ENCODE measurements at places on chromosomes 16 and 17.
A peak's percentile ranks its signal among the peaks of the same experiment; 100 is the strongest.

GRCh38 chr17:11144358-11145233, 96.4 kb upstream of the SHISA6 start:
- no peak for DNase-seq

- DNase-seq: peak; percentile 37
Observed at GRCh38 chr17:17964710-17965109, 7.5 kb downstream of the TOM1L2 start.

- DNase-seq: no peak
Observed at GRCh38 chr17:34071886-34072420, 183.1 kb upstream of the CCL2 start.

DNA sequence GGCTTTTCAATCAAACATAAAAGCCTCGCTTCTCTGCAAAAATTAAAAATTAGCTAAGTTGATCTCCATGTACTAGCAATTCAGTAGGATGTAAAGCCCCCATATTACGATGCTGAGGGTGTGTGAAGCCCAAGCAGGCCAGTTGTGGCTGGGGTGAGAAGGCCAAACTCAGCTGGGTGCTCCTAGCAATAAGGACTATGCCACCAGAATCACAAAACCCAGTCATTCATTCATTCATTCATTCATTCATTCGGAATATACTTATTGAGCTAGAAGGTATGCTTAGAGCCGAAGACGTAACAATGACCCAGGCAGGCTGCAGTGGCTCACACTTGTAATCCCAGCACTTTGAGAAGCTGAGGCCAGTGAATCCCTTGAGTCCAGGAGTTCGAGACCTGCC, 3.9 kb upstream of the CRYBA1 start:
- no peak for DNase-seq

GRCh38 chr16:72936408-72936807, 111.5 kb downstream of the ZFHX3 start:
- no peak for DNase-seq

DNA sequence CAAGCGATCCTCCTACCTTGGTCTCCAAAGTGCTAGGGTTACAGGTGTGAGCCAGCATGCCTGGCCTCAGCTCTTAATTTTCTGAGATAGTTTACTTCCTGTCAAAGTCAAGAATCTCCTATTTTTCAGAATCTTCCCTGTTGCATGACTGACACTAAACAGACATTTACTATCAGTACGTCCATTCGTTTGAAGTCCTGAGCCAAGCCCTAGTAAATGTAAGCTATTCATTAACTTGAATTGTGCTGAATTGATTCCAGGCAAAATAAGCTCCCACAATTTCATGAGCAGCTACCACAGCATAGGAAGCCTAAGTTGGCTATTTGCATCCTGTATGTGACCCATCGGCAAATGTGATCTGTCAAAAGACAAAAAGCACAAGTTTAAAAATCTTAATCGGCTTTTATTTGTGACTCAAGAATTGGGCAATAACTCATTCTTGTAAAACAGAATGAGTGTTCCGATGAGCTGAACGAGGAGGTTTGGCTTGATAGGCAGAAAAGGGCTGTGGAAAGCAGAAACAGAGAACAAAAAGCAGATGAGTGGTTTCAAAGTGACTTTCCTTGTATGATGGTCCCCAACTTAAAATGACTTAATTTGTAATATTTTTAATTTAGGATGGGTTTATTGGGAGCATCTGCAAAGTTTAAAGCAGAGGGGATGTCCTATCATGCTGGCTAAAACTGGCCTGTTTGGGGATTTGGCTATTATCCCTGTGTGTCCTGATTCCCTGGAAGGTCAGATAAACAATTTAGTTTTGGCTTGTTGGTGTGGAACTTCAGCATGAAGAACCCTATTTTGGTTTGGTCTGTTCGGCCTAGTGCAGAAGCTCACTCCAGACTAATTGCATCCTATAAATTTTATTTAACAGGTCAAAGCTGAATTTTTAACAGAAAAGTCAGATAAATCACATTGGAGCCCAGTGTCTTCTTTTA, 14.2 kb downstream of the RNF112 start:
- DNase-seq: no peak

DNA sequence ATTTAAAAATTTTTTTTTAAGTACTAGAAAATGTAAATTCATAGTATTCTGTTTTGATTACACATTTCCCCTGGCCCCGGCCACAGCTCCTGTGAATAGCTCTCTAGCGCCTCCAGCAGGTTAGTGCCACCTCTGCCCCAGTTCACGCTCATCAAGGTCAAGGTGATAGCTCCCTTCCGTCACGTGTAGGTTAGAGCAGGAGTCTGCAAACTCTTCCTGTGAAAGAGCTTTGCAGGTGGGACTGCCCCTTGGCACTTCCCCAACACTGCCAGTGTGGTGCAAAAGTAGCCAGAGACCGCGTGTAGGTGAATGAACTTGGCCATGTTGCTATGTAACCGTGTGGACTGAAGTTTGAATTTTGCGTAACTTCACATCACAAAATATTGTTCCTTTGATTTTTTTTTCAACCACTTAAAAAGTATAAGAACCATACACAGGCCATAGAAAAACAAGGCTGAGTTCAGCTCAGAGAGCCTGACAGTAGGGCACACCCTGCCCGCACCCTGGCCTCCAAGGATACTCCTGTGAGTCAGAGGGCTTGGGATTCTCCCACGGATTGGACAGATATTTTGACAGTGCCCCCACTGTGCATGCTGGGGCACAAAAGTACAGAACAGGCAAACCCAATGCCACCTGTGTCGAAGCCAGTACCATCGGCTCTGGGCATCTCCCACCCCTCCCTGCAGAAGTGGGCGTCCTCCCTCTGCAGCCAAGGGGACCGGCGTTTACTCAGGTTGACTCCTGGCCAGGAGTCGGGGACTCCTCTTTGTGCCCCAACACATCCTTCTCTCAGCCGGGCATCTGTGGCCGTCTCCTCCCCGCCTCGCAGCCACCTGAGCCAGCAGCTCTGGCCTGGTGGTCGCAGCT, 92.0 kb upstream of the CHMP6 start:
- DNase-seq: no peak

- peak; percentile 59 for DNase-seq
Observed at GRCh38 chr16:87047221-87048037, 269.8 kb downstream of the C16orf95 start.

- no peak for DNase-seq
Observed at GRCh38 chr16:13014476-13014875, 113.1 kb downstream of the SHISA9 start.

DNA sequence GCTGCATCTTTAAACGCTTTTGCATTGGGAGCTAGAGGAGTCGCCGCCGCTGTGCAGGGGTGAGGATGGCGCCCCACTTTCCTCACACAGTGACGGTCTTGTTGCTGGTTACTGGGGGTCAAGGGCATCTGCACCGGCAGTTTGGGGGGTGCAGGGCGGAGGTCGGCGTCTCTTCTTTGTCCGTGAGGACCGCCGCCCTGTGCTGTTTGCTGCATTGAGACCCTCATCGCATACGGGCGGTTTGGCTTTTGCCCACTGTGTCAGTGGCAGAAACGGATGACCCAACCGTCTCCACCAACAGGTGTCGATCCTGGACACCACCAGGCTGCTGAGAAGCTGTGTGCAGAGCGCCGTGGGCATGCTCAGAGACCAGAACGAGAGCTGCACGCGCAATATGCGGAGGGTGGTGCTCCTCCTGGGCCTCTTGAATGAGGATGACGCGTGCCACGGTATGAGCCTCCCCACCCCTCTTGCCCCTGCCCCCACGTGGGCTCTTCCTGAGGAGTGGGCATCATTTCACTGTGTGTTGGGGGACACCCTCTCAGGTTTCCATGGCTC, 61.2 kb upstream of the ENDOV start:
- DNase-seq: no peak

- no peak for DNase-seq
Observed at GRCh38 chr16:24198807-24199533, 57.2 kb upstream of the CACNG3 start.

- no peak for DNase-seq
Observed at GRCh38 chr16:19304750-19305149, 19.2 kb downstream of the CLEC19A start.

DNA sequence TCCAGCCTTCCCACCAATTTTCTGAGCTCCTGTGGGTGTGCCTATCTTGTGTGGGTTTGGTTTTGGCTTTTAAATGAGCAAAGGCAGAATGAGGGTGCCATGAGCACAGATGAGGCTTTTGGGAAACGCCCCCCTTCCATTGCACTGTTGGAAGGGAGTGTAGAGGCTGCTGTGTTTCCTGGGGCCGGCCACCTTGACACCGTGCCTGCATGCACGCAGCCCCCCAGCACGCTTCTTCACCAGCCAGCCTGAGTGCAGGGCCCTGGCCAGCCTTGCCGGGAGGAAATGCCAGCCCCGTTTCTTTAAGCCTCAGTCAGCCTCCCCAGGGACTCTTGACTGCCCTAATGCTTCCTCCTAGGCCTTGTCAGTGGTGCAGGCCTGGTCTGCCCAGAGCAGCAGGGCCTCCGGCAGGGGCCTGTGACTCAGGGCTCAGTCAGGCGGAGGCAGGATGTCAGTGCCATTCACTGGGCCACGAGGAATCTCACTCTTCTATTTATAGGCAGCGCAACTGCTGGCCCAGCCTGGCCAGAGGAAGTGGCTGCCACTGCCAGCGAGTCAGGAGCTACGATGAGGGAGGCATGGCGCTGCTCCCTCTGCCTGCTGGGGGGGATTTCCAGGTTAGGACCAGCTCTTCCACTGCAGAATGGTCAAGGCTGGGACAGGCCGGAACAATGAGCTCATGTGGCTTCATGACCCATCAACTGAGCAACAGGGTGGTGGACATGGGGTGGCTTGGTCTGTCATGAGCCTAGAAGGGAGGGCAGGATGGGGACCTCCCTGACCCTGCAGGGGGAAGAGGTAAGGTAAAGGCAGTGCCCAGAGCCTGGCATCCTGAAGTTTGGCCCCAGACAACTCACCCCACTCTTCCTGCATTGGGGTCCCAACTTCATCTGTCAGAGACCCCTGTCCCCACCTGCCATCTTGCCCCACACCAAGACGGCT, 205.2 kb downstream of the RAB11FIP4 start:
- peak; percentile 87 for DNase-seq

- DNase-seq: no peak
Observed at GRCh38 chr17:7572338-7572587, 7.2 kb upstream of the CD68 start.

GRCh38 chr16:56140645-56141044, 50.6 kb upstream of the GNAO1 start:
- no peak for DNase-seq

GRCh38 chr17:75130632-75131277, 787 bp downstream of the NT5C start:
- no peak for DNase-seq

GRCh38 chr16:15461376-15461775, 27.0 kb downstream of the BMERB1 start:
- DNase-seq: no peak

DNA sequence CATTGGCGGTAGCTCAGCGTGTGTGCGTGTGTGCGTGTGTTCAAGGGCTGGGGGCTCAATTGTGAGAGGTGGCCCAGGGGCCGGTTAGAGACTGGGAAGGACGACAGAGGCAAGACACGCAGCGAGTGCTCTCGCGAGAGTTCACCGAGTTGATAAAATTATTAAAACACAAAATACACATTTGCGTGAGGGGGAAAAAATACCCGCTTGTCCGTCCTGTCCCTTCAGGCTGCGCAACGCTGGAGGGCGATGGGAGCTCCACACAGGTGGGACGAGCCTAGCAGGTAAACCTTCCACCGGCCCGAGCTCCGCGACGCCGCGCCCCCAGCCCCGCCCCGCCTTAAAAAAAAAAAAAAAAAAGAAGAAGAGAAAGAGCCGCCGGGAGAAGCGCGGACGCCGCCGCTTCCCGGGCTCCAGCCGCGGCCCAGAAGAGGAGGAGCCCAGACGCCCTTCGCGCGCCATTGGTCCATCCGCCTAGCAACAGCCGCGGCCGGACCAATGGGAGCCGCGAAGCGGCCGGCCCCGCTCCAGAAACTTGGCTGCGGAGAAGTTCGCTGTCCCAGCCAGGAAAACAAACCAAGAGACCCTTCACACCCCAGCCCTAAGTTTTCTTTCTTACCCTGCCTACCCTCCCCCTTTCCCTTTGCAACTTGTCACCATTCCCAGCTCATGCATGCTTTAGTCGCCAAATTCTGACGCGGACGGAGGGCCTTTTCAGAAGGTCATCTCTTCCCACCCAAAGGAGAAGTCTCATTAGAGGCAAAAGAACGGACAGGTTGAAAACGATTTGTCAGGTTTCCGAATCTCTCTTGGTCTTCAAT, 169.9 kb upstream of the MAF start:
- peak; percentile 94 for DNase-seq

GRCh38 chr17:76307299-76307965, 644 bp downstream of the QRICH2 start:
- no peak for DNase-seq

DNA sequence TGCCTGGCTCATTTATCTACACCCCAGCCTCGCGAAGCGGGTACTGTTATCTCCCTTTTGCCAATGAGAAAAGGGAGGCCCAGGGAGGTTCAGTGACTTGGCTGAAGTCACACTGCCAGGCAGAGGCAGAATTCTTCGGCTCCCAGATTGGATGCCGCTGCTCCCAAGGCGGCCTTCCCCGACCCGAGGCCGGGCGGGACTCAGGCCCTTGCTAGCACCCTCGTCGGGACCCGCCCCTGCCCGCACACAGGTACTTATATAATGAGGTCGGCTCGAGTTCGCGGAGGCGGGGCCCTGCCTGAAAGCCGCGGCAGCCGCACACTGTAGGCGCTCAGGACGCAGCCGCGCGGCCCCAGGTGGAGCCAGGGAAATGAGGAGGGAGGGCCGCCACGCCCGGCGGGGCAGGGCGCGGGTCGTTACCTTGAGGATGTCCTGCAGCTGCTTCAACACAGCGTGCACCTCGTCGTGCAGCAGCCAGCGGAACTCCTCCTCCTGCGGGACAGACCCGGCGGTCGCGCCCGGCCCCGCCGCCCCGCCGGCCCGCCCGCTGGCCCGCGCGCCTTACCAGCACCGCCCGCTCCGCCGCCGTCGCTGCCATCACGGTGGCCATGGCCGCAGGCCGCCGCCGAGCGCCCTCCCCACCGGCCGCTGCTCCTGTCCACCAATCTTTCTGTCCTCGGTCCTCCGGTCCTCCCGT, at the start of gene ROGDI:
TSS of gene ROGDI (minus strand) at position 672 of the 697 bp plus-strand sequence. CDS start at position 610, 62 bp downstream.
- DNase-seq: peak; percentile 92

- no peak for DNase-seq
Observed at GRCh38 chr16:65749506-65749905, 617.0 kb upstream of the CDH5 start.

GRCh38 chr17:38579934-38580333, 25.8 kb downstream of the SRCIN1 start:
- no peak for DNase-seq

GRCh38 chr16:17448640-17449638, 21.8 kb downstream of the XYLT1 start:
- DNase-seq: no peak

DNA sequence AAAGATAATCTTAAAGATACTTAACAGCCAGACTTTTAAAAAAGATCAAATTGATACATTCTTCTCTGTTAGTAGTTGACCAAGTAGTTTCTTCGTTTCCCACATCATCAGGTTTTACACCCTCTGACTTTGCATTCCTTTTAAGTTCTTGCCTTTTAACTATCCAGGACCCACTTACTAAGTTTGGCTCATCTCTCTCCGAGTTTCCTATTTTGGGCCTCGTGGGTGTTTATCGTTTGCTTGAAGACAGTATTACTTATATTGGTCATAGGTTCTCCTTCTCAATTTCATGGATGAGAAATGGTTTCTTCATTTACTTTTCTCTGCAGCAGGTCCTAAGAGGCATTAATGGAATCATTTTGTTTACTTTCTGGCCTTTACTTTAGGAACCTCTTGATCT, 43.2 kb downstream of the RPA1 start:
- no peak for DNase-seq

GRCh38 chr17:6927290-6928126, 68.3 kb upstream of the ALOX12 start:
- no peak for DNase-seq

GRCh38 chr16:28554634-28555423, 1.1 kb downstream of the SGF29 start:
- DNase-seq: no peak

- no peak for DNase-seq
Observed at GRCh38 chr16:1696863-1697262, 9.1 kb upstream of the MAPK8IP3 start.

Measured in mesenteric fat pad (tissue), 1 donor.